Prostate gland (tissue), 2 donors: ENCODE measurements at places on chromosomes 2 and 18. TPM values are rescaled to one million over a fixed set of nuclear protein-coding genes. Genes with fewer than 3 reads are reported as not detected.

- no peaks in the 10 kb centered on the region for H3K27me3 ChIP-seq
- H3K36me3 ChIP-seq: no peaks in the 10 kb centered on the region
- peak; percentile 6 for DNase-seq
- H3K4me3 ChIP-seq: no peak overlapping the region
Measured at GRCh38 chr2:88666576-88666975, 24.9 kb upstream of the RPIA start.

Gene OTOS
- not detected for total RNA-seq

DNA sequence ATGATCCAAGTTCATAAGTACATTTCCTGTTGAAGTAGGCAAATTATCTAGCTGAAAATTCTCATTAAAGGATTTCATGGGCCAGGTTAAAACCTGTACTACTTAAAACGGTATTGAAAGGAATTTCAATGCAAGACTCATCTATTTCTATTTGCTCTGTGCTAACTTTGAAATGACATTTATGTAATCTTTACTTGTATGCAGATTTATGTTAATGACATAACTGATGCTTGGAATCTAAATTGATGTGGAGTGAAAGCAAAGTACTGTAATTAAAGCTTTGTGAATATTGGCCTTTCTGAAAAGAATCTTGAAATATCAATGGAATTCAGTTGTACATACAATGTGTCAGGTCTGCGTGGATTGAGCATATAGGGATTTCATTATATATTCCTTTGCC lies 390.0 kb downstream of the CPS1 start:
- no peak overlapping the region for H3K27ac ChIP-seq
- no peaks in the 10 kb centered on the region for H3K36me3 ChIP-seq
- DNase-seq: no peak
- no peak overlapping the region for H3K4me3 ChIP-seq

DNA sequence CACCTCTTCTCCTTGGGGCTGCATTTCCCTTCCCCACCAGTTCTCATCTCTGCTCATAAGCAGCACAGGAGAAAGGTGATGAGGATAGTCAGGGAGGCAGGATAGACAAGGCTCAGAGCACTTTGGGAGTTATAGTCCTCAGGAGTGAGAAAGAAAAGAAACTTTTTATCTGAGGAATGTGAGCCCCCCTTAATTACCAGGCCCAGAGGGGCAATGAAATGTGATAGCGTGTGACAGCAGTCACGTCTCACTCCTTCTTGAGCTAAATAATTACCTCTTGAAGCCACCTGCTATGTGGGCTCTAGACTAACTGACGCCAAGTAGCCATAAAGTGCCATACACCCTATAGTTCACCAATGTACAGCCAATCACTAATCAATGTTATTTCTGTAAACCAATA lies 105.8 kb downstream of the SPP2 start:
- H3K4me1 ChIP-seq: no peaks in the 10 kb centered on the region
- no peak for DNase-seq
- H3K27me3 ChIP-seq: no peaks in the 10 kb centered on the region
- H3K4me3 ChIP-seq: no peak overlapping the region
- H3K27ac ChIP-seq: no peak overlapping the region

DNA sequence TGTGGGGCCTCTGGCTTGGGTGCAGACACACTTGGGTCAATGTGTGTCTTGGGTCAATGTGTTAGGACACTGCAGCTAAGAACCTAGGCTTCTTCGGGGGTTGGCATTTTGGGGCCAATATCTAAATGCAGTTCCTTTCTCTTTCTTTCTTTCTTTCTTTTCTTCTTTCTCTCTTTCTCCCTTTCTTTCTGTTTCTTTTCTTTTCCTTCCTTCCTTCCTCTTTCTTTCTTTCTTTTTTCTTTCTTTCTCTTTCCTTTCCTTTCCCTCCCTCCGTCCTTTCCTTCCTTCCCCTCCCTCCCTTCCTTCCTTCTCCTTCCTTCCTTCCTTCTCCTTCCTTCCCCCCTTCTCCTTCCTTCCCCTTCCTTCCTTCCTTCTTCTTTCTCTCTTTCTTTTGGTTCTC lies 57.7 kb upstream of the OSR1 start:
- H3K27ac ChIP-seq: no peak overlapping the region
- DNase-seq: no peak
- H3K4me3 ChIP-seq: no peak overlapping the region

Gene COLEC12
- 11.1 TPM for total RNA-seq

GRCh38 chr18:48181857-48182256 lies 227.3 kb downstream of the ZBTB7C start:
- no peak overlapping the region for H3K4me3 ChIP-seq
- no peak for DNase-seq
- H3K36me3 ChIP-seq: no peaks in the 10 kb centered on the region
- peaks cover 3% of the 10 kb centered on the region for H3K27me3 ChIP-seq

Gene C2orf15
- total RNA-seq: not detected

DNA sequence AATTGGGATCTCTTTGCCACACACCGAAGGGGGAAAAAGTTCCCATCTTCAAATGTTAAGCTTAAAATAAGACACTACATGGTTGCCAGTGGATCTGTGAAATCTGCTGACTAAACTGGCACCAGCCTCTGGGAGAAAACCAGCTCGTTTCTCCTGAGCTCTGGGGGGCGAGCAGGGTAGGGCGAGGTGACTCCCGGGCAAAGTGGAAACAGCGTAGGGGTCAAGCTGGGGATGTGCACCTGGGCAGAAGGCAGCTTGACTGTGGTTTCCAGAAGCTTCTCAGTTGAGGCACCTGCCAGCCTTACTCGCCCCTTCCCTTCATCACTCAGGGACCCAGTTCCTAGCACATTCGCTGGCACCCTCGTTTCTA lies 62.8 kb downstream of the SFXN5 start:
- no peaks in the 10 kb centered on the region for H3K27me3 ChIP-seq
- no peaks in the 10 kb centered on the region for H3K4me1 ChIP-seq
- no peak overlapping the region for H3K4me3 ChIP-seq
- H3K36me3 ChIP-seq: no peaks in the 10 kb centered on the region
- no peak overlapping the region for H3K27ac ChIP-seq

DNA sequence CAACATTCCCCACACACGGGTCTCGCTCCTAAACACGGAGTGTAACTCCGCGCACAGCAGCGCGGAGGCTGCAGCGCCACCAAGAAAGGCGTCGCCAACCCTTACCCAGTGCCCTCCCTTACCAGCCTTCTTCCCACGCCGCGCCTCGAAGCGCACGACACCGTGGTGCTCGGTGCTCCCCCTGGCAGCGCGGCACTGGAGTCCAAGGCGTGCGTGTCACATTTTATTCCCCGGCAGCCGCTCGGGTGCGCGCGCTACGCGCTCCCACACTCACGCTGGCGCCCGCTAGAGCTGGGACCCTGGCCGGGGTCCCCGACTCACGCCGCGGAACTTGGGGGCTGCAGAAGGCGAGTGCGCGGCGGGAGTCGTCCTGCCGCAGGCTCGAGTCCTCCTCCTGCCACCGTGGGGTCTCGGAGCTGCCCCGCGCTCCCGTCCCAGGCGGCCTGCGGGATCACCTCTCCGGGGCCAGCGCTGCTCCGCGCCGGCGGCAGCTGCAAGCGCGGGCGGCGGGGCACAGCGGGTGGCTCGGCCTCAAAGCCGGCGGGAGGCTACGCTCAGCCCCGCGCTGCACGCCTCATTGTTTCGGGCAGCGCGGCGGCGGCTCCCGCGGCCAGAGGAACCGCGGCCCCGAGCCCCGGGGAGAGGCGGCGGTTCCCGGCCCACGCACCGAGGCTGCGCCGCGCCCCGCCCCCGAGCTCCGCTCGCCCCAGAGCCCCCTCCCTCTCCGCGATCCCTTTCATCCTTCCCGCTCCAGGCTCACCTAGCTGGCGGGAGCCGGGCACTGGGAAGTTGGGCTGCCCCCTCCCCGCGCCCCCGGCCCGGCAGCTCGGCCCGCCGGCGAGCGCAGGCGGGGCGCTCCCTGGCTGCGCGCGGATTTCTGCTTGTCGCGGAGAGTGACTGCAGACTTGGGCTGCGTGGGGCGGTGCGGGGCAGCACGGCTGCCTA lies at the start of gene ST6GAL2:
Gene ST6GAL2, minus strand, starts transcription at position 197 of the 945 bp plus-strand sequence. CDS start 42,190 bp downstream, outside the sequence.
- H3K27ac ChIP-seq: no peak within 1 kb of the TSS
- H3K27me3 ChIP-seq: no peaks in the 10 kb centered on the region

- DNase-seq: no peak
- H3K27me3 ChIP-seq: no peaks in the 10 kb centered on the region
- H3K27ac ChIP-seq: no peak overlapping the region
- no peaks in the 10 kb centered on the region for H3K36me3 ChIP-seq
- H3K4me3 ChIP-seq: no peak overlapping the region
Measured at GRCh38 chr18:10688766-10689165, 162.9 kb downstream of the NAPG start.

Gene DIPK1C
- total RNA-seq: 10.8 TPM

DNA sequence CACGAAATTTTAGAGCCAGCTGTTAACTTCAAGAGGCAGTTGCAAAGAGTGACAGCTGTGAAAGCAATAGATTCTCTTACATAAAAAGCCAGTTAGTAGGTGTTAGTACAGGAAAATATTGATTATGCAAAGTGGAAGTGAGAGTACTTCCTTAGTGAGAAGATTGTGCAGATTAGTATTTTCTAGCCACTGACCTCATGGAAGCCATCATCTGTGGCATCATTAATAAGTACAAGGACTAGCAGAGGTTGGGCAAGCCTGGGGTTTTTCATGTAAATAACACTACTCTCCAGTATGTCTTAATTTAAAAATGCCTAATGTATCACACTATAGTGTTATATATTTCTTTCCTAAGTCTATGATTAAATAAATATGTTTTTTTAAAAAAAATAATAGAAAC lies 166.2 kb upstream of the DTNA start:
- H3K4me1 ChIP-seq: no peaks in the 10 kb centered on the region
- no peaks in the 10 kb centered on the region for H3K36me3 ChIP-seq
- H3K4me3 ChIP-seq: no peak overlapping the region
- H3K27me3 ChIP-seq: no peaks in the 10 kb centered on the region
- H3K27ac ChIP-seq: no peak overlapping the region

- H3K36me3 ChIP-seq: no peaks in the 10 kb centered on the region
- H3K27me3 ChIP-seq: no peaks in the 10 kb centered on the region
- no peak overlapping the region for H3K4me3 ChIP-seq
- no peak for DNase-seq
- H3K27ac ChIP-seq: no peak overlapping the region
- H3K4me1 ChIP-seq: no peaks in the 10 kb centered on the region
Measured at GRCh38 chr2:187580462-187581124, 26.4 kb upstream of the TFPI start.

- H3K27ac ChIP-seq: peak overlapping the region; percentile 38
- no peaks in the 10 kb centered on the region for H3K27me3 ChIP-seq
- no peaks in the 10 kb centered on the region for H3K4me1 ChIP-seq
- no peak overlapping the region for H3K4me3 ChIP-seq
- no peaks in the 10 kb centered on the region for H3K36me3 ChIP-seq
- DNase-seq: no peak
Measured at GRCh38 chr2:23426263-23426905, 41.4 kb downstream of the KLHL29 start.

Gene CCDC85A
- total RNA-seq: 1.5 TPM

DNA sequence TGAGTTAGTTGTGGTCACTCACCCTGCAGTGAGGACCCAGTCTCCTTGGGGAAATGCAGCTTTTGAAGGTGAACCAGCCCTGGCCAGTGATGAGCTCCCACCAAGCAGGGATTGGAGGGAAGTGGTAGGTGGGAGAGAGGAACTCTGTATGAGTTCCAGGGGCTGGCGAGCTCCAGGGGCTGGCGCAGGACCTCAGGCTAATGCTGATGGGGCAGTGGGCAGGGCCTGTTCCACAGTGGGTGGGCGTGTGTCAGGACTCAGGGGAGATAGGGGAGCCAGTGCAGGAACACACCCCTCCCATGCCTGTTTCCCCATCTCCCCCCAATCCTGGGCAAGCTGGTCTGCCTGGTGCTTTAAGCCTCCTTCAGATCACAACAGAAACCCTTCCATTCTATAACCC lies 208.4 kb downstream of the DYSF start:
- H3K27me3 ChIP-seq: no peaks in the 10 kb centered on the region
- no peaks in the 10 kb centered on the region for H3K36me3 ChIP-seq
- H3K4me1 ChIP-seq: no peaks in the 10 kb centered on the region
- H3K4me3 ChIP-seq: no peak overlapping the region
- DNase-seq: no peak
- H3K27ac ChIP-seq: no peak overlapping the region

- no peak overlapping the region for H3K27ac ChIP-seq
- DNase-seq: no peak
- H3K27me3 ChIP-seq: no peaks in the 10 kb centered on the region
- H3K36me3 ChIP-seq: no peaks in the 10 kb centered on the region
- peaks cover 5% of the 10 kb centered on the region for H3K4me1 ChIP-seq
Measured at GRCh38 chr2:30403592-30404312, 43.3 kb upstream of the LCLAT1 start.

Gene IL1B
- total RNA-seq: not detected

Gene PRKAG3
- not detected for total RNA-seq

GRCh38 chr2:189046320-189046719 lies 72.1 kb downstream of the COL3A1 start:
- no peak for DNase-seq
- H3K4me3 ChIP-seq: no peak overlapping the region
- no peaks in the 10 kb centered on the region for H3K27me3 ChIP-seq
- no peaks in the 10 kb centered on the region for H3K4me1 ChIP-seq
- no peaks in the 10 kb centered on the region for H3K36me3 ChIP-seq

GRCh38 chr2:242002944-242003343 lies 133.4 kb downstream of the RTP5 start:
- H3K27me3 ChIP-seq: no peaks in the 10 kb centered on the region
- H3K36me3 ChIP-seq: no peaks in the 10 kb centered on the region
- no peak overlapping the region for H3K27ac ChIP-seq
- no peaks in the 10 kb centered on the region for H3K4me1 ChIP-seq
- DNase-seq: no peak

Gene GATA6
- total RNA-seq: 9.8 TPM

- H3K27me3 ChIP-seq: no peaks in the 10 kb centered on the region
- peak; percentile 38 for DNase-seq
- H3K36me3 ChIP-seq: no peaks in the 10 kb centered on the region
- no peaks in the 10 kb centered on the region for H3K4me1 ChIP-seq
- no peak overlapping the region for H3K4me3 ChIP-seq
Measured at GRCh38 chr2:205852457-205852856, 170.2 kb downstream of the NRP2 start.

GRCh38 chr18:54860941-54861340 lies 32.7 kb downstream of the RAB27B start:
- H3K4me1 ChIP-seq: no peaks in the 10 kb centered on the region
- DNase-seq: no peak
- H3K27ac ChIP-seq: no peak overlapping the region
- no peak overlapping the region for H3K4me3 ChIP-seq
- H3K36me3 ChIP-seq: no peaks in the 10 kb centered on the region

Gene SOS1
- total RNA-seq: 54.1 TPM

- DNase-seq: no peak
- no peak overlapping the region for H3K4me3 ChIP-seq
- H3K36me3 ChIP-seq: no peaks in the 10 kb centered on the region
- H3K27me3 ChIP-seq: no peaks in the 10 kb centered on the region
Measured at GRCh38 chr18:49682173-49682802, 120.4 kb downstream of the LIPG start.

Gene GKN1
- not detected for total RNA-seq

DNA sequence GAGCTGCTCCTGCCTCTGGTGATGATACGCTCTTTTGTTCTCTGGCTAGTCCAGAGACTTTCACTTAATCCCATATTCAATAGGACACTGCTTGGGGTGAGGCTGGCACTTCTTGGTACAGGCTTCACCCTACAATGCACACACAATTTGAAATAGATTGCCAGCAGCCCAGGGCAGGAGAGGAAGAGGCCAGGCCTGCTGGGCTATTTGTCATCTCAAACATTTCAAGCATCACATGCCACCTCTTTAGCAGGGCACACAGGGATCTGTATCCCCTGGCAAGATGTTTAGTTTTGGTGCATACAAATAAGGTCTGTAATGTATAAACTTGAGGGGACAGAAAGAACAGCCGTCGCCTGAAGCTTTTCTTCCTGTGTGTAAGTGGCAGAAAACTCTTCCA lies 120.4 kb downstream of the CHST9 start:
- no peak overlapping the region for H3K27ac ChIP-seq
- H3K27me3 ChIP-seq: no peaks in the 10 kb centered on the region
- no peaks in the 10 kb centered on the region for H3K4me1 ChIP-seq
- DNase-seq: no peak
- H3K36me3 ChIP-seq: no peaks in the 10 kb centered on the region
- H3K4me3 ChIP-seq: no peak overlapping the region
